B cell (primary cell): ENCODE measurements at places on chromosomes 6 and 20. TPM values are rescaled to one million over a fixed set of nuclear protein-coding genes. Genes with fewer than 3 reads are reported as not detected.

Gene ELOVL4
- total RNA-seq: 0.10 TPM in 1 of 2 replicates, not detected in the other

DNA sequence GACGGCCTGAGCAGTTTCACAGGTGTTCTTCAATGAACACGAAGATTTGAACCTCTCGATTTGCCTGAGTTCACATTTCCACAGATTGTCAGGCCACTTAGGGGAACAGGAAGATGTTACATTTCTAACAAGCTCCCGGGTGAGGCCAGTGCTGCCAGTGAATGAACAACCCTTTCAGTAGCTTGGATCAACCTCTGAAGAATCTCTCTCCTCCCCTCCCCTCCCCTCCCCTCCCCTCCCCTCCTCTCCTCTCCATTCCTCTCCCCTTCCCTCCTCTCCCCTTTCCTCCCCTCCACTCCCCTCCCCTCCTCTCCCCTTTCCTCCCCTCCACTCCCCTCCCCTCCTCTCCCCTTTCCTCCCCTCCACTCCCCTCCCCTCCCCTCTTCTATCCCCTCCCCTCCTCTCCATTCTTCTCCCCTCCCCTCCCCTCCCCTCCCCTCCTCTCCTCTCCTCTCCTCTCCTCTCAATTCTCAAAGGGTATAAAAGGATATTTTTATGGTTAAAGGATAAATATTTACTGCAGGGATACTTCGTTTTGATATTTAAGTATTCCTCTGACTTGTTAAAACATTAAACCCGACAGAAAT lies 114.1 kb upstream of the INSM1 start:
- DNase-seq: no peak

DNA sequence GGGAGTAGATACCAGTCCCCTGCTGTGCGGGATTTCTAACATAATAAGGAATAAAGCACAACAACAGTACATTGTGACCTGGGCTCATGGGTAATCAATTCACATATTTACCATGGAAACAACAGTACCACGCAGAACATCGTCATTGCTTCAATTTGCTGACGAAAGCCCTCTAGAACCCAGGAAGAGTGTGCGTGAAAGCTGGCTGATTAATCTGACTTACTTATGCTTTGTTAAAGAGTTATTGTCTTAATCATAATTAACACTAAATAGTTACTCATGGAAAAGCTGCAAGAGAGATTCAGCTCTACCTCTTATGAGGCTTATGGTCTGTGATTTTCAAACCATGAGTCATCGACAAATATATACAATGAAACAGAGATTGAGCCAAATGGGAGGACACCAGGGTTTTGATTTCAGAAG lies 644.3 kb upstream of the AGPAT4 start:
- no peak for DNase-seq

Gene MEI4
- not detected in 2 replicates for total RNA-seq

DNA sequence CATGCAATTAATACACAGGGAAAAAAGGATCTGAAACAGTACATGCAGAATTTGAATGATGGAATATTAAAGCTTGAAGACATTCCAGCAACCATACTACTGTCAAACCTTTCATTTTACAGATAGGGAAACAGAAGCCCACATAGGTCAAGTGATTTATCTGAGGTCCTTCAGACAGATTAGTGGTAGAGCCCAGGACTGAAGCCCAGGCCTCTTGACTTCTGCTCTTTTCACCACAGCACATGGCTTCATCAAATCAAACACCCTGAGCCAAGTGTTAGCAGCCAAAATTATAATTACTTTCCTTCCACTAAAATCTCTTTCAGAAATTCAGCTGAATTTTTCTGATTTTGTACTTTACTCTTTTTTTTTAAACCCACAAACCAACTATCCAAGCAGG lies 435.6 kb upstream of the RUNX2 start:
- no peak for DNase-seq

GRCh38 chr6:93079061-93079460 lies 340.3 kb downstream of the EPHA7 start:
- no peak for DNase-seq

Gene DNMT3B
- total RNA-seq: 0.36 and 0.47 TPM in 2 replicates

Gene PRR18
- not detected in 2 replicates for total RNA-seq

DNA sequence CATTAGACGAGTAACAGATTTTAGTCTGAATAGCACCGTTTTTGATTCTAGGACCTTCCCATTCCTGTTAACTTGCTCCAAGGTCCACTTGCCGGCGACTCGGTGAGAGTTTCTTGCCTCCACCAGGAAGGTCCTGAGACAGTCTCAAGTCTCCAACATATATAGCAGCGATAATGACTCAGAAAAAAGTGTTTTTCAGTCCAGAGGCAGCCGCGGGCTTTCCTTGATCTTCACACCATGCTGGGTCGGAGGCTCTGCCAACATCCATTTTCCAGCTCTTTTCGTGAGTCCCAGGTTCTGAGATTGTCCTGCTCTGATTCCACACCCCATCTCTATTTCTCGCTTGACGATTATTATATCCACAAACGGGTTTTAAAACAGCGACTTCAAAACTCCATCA lies 170.5 kb downstream of the GPX5 start:
- no peak for DNase-seq

Gene PHACTR3
- total RNA-seq: not detected in 2 replicates

GRCh38 chr6:144266091-144266649 lies 19.0 kb upstream of the UTRN start:
- no peak for DNase-seq

DNA sequence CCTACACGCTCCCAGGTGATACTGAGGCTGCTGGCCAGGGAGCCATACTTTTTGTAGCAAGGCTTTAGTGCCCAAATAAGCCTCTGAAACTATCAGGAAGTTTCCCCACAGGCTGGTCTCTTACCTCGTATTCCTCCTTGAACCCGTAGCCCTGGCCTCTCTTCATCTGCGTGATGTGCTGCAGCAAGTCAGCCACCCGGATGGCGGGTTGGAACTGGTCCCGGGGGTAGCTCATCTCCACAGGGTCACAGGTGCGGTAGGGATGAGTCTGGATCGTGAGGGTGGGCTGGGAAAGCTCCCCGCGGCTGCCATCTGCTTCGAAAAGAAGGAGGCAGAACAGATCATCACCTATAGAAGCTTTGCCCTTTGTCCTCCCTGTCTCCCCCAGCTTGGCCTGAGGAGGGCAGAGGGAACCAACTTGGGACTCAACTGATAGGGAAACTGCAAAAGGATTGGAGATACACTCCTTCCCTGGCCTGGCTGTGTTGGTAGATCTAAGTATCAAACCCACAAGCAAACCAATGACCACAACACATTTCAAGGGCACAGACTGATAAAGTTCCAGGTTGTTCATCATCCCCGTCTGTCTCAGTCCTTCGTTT lies 543.2 kb upstream of the CHD6 start:
- DNase-seq: no peak

DNA sequence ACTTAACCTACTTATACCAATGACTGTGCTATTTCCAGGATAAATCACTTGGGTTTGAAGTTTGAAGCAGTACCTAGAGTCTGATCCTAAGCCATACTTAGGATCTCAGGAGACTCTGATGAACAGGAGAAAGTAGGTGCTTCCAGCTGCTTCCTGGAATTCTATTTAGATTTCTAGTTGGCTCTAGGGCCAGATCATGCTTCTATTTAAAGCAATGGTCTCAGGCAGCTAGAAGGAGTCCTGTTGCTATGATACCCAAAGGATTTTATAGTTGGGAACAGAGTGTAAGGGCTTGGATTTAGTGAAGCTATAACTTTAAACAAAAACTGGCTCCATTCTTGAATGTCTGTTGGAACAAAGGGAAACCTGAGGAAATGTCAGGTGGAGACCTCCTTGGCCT lies 52.4 kb upstream of the TINAG start:
- no peak for DNase-seq

DNA sequence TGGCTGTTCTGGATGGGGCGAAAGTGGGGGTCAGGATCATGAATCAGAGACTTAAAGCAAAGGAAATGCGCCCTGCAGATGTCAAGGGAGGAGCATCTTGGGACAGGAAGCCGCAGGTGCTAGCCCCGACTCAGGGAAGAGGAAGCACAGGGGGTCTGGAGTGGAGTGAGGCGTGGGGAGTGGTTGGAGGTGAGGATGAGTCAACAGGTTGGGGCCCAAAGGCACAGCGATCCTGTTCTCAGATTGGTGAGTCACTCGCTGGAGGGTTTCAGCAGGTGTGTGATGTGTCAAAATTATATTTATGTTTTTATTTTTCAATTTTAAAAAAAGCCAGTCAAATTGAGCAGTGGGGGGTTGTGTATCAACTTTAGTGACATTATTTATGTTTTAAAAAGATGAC lies 19.0 kb downstream of the PACSIN1 start:
- DNase-seq: peak; percentile 22

DNA sequence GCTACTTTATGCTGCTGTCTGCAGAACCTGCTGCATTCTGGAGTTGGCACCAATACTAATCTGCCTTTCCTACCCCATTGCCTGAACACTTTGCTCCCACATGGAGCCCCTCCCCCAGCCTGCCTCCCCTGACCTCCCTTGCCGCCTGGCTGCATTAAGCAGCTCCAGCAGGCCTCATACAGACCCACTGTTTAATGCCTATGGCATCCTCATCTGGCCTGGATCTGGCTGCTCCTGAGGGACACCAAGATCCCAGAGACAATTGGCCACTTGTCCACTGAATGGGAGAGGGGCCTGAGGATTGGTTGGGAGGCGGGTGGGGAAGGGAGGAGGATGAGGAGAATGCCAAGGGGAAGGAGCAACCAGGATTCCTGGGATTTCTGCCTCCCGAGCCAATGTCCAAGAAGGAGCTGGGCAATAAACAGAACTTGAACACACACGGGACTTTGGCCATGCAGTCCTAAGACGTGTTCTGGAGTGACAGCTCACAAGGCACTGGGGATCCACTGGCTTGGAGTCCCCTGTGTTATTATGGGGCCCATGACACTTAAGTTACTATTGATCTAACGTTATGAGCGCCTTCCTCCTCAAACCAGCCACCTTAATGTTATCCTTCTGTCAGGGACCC lies 10.4 kb upstream of the KCNK5 start:
- no peak for DNase-seq

DNA sequence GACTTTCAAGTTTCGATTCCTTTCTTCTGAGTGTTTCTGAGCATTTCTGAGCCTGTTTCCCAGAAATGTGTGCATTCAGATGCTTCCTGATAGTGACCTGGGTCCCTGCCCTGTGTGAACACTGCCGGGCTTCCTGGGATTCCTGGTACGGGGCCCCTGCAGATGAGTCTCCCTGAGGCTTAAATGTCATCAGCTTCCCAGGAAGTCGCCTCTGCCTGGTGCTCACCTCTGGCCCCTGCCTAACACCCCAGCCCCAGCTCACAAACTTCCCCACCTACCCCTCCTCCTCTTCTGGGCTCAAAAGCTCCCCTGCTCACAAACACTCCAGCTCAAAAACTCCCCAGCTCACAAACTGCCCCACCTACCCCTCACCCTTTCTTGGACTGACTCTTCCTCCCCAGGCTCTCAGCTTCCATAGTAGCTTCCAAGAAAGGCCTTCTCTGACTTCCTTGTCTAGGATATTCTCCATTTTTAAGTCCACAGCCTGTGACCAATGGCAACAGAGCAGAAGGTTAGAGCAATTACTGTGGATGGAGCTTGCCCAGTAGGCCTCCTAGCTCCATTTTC lies 42.0 kb downstream of the TGM2 start:
- no peak for DNase-seq

DNA sequence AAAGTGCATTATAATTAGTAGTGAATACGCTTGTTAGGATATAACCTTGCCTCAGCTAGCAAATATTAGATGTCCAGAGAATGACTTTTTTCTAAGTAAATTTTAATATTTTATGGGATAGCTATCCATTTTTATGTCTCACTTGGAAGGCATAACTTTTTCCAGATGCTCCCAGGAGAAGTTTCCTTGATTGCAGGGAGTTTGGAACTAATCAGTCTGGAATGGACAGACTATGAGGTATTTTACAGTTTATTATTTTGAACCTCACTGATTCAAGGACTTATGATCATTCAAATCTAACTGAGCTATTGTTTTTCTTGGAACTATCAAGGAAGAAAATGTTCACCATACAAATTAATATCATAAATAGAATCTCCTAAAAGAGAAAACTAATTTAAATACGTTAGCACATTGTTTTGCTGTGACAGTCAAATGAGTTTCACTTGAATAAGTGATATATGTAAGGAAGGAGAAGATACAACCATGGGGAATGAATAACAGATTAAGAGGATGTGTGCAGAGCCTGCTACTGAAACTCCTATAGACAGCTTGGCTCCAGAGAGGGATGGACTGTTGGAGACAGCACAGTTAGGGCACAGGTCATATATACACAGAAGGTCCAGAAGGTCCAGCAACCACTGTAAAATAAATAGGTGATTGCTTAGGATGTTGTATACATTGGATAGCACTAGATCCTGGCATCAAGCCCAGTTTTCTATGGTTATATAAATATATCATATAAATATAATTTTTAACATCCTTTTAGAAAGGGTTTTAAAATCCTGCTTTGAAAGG lies 20.6 kb upstream of the LCA5 start:
- no peak for DNase-seq

Gene IL17F
- total RNA-seq: not detected in 2 replicates

GRCh38 chr6:27101824-27102223 lies 145.7 kb upstream of the PRSS16 start:
- no peak for DNase-seq
